Stimulated activated CD4-positive, alpha-beta T cell treated with anti-CD3 and anti-CD28 coated beads, Interleukin-1b, Interleukin-23, amount 100 ng/mL, for 1 hour (primary cell): ENCODE measurements at places on chromosomes 16 and 17.
A peak's percentile ranks its signal among the peaks of the same experiment; 100 is the strongest.

- DNase-seq, result no peak
Measured at GRCh38 chr17:72947475-72947874, 145.0 kb downstream of the SLC39A11 start.

DNA sequence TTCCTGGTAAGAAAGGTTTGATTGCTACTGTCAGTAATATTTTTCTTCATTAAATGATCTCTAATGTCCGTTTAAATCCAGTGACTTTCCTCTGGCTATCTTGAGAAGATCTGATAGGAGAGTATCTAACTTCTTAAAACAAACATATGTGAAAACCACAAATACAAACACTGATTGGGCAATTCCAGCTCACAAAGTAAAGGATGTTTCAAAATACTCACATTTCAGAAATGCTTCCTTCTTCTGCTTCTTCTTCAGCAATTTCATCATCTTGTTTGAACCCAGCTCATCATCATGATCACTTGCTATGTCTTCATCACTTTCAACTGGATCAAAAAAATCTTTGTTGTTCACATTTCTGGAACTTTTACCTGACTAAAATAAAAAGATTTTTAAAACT is 64.3 kb upstream of the RBL2 start:
- DNase-seq, result no peak

DNA sequence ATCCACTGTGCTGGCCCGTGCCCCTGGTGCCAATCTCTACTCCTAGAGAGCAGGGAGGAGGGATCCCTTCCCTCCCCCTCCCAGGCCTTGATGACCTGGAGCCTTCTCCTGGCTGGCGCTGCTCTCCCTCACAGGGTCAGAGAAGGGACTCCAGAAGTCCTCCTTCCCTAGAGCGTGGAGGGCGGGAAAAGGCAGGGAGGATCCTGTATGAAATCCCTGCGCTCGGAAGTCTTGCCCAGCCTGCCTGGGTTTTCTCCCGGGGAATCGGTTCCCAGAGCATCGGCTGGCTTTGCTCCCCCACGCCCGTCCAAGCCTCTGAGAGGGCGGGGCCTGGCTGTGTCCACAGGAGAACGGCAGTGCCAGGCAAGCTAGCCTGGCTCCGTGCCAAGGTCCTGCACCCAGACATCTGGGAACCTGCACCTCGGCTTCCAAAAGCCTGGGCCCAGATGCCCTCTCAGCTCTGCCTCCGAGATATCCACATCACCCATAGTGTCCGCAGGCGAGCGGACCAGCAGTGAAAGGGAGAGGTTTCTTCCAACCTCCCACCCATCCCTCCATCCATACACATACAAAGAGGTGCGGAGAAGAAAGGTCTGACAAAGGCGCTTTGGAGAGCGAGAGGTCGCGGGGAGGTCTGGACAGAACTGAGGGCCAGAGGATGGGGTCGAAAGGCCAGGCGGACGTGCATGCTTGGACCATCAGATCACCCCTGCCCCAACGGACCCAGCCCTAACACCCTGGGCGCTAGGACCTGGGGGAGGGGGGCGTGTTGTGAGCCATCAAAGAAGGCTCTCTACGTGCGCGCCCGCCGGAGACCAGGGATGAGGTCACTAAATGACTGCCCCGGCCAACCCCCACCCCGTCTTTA is 1.1 kb downstream of the MPP2 start:
- no peak for DNase-seq

DNA sequence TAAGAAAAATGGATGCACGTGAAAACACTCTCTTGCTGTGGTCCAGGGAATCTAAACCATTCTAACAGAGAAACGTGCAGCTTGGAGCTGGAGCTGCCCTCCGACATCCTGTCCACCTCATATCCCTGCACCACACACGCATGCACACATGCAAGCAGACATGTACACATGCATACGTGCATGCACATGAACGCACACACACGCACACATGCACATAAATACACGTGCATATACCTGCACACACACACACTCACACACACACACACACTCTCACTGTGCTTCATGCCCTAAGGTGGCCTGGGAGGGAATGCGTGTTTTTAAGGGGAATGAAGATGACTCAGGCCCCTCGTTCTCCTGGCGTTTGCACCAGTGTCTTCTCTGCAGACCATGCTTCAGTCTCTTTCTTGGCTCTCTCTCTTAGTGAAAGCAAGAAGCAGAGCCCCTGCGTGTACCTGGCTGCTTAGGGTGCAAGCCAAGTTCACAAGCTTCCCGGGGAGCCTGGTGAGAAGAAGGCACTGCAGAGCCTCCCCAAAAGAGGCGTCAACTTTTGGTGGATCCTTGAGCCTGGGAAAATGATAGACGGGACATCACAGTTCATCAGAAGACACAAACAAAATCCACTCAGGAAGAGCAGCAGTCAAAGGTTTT is 72.8 kb downstream of the GOSR1 start:
- no peak for DNase-seq

DNA sequence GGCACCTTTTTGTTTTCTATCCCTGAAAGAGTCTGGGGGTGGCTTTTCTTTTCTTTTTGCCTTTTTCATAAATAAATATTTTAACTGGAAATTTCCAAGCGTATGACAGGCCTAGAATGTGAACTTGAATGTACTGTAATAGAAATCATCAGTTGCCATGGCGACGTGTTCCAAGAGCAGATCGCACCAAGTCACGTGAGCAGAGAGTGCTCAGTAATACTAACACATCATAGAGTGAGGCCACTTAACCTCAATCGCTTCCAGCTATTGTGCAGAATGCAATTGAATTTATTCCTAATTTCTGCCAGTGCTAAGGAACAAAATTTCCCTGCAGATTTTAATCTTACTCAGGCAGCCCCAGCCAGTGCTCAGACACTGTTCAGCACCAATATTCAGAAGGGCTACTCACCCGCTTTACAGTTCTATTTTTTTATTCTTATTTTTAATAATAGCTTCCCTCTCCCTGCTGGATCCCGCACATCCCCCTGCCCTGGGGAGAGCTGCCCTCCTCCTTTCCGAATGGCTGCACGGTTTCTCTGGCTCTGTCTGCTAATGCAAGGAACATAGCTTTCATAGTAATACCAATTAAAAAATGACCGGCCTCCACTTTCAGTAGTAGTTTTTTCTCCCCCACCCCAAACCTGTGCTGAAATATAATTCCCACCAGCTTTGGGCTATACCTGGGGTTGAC is 26.2 kb upstream of the PMFBP1 start:
- DNase-seq, result no peak

- no peak for DNase-seq
Measured at GRCh38 chr17:57260325-57261083, 4.2 kb downstream of the MSI2 start.

DNA sequence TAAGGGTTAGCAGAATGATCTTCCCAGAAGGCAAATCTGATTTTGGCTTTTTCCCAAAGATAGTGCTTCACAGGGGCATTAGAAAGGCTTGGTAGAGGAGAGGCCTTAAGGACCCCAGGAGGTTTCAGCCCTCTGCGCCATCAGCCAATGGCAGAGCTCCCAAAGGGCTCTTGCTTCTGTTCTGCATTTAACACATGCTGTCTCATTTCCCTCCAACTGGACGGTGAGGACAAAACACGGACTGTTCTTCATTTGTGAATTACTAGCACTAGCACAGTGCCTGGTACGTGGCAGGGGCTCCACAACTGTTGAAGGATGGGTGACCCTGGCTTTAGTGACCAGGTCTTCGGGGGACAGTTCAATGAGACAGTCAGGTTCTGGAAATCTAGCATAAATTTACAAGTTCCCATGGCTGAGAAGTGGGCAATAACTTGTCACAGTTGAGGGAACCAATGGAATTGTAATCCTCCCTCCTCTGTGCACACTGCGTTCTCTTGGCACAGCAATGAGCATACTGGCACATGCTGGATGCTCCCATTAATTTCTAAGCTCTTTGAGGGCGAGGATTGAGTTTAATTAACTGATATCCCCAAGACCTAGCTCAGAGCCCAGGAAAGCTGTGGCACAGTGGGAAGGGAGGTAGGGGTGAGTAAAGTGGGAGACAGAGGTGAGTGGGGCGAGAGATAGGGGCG is 45.4 kb downstream of the COG7 start:
- DNase-seq, result no peak

DNA sequence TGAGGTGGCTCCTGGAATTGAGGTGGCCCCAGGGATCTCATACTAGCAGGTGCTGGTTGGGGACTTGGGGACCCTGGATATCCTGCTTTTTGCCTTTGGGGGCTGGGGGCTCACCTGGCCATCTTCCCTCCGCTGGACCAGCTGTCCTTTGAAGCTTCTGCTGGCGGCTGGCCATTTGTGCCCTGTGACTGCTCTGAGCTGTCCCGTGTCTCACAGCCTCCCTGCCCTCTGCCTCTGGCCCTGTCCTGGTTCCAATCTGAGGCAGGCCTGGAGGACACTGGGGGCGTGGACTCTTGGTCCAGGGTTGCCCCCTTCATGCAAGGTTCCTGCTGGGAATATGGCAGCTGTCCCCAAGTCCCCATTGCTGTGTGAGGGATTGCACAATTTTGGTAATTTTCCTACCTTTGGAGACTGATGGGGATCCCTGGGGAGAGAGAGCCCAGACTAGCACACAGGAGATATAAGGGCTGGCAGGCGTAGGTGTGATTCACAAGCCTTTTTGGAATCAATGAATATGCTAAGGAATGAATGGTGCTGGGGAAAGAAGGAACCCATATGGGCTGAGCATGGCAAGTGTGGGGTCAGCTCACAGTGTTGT is 19.2 kb downstream of the ADCY7 start:
- DNase-seq, result no peak

GRCh38 chr17:80294653-80295052 is 34.0 kb downstream of the RNF213 start:
- no peak for DNase-seq

- DNase-seq, result no peak
Measured at GRCh38 chr17:45234641-45235415, 13.1 kb downstream of the FMNL1 start.

GRCh38 chr17:3536716-3537115 is 20.9 kb downstream of the TRPV3 start:
- no peak for DNase-seq

- DNase-seq, result no peak
Measured at GRCh38 chr17:75693500-75694481, 26.7 kb downstream of the SAP30BP start.

DNA sequence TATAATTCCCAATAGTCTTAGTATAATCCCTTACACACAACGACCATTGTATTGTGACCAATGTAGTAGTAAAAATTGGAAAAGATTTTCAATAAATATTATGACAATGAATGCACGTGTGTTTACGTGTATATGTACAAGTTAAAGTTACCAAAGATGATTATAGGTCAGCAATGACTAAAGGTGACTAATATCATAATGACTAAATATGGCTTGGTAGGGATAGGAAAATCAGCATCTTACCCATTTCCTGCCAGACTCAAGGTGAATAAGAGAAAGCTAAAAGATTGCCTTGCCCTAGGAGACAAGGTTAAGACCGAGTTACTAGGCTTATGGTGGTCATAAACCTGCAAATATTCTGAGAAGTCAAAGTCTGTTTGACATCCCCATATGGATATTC is 34.4 kb downstream of the CPD start:
- DNase-seq, result no peak

DNA sequence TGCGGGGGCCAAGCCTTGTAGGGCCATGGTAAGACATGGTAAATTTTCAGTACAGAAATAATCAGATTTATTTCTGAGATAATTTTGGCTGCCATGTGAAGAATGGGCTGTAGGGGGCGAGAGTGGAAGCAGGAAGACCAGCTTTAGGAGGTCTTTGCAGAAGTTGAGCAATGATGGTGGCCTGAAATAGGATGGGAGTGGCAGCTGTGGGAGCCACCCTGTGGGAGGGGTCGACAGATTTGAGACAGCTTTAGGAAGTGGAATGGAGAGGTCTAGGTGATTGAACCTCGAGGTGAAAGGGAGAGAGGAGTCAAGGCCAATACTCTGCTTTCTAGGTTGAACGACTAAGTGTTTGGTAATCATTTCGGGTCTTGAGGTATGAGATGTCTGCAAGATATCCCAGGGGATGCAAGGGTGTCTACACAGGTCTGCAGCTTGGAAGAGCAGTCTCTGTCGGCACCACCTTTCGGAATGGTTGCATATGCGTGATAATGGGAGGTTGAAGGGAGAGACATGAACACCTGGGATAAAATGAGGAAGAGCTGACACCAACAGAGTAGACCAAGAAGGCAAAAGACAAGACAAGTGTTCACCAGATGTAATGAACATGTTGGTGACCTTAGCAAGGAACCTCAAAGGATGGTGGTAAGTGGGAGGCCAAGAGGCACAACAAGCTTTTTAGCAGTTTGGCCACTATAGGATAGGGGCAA is 4.2 kb upstream of the ATXN7L3 start:
- DNase-seq, result no peak

DNA sequence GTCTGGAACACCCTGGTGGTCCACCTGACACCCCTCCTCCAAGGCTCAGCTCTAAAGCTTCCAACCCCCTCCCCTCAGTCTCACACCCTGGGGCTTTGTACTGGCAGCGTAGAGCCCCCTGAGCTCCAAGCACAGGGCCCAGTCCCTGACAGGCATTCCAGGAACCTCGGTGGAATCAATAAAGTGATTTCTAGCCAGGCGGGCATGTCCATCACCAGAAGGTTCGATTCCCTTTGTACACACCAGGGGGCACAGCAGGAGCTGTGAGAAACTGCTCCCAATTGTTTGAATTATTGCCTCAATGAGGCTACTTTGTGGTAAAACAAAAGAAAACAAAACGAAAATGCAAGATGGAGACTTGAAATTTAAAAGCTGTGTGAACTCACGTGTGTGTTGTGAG is 51.8 kb downstream of the SMPD3 start:
- peak; percentile 20 for DNase-seq

DNA sequence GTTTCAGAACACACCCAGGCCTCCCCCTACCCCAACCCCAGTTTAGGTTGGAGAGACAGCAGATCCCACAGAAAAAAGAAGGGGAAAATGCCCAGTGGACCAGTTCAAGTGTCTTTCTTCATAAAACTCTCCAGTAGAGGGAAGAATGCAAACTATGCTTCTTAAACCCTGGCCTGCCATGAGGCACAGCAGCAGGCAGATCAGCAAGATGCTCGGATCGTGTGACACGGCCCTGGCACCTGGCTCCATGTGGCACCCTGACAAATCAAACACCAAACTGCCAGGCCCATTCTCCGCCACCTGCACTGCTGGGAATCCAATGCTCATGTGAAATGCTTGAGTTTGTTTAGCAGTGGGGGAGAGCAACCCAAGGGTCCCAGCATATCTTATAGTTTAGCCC is 166.8 kb downstream of the SOX9 start:
- no peak for DNase-seq
